ENCODE measurements at places on chromosomes 11 and 22.
A peak's percentile ranks its signal among the peaks of the same experiment; 100 is the strongest.

DNA sequence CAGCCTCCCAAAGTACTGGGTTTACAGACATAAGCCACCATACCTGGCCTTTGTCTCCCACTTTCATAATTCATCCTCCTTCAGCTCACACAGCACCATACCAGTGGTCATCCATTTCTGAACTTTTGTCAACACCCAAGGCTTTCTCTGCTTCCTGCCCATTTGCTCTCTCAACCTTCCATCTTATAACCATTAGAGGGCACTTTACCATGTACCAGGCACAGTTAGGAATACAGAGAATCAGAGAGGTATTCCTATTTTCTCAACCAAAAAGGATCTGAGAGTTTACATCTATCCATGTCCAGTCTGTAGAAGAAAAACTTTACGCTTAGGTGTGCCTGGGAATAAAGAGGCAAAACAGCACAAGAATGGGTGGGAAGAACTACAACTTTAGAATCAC is 397.6 kb downstream of the BUD13 start:
- no peak for DNase-seq

DNA sequence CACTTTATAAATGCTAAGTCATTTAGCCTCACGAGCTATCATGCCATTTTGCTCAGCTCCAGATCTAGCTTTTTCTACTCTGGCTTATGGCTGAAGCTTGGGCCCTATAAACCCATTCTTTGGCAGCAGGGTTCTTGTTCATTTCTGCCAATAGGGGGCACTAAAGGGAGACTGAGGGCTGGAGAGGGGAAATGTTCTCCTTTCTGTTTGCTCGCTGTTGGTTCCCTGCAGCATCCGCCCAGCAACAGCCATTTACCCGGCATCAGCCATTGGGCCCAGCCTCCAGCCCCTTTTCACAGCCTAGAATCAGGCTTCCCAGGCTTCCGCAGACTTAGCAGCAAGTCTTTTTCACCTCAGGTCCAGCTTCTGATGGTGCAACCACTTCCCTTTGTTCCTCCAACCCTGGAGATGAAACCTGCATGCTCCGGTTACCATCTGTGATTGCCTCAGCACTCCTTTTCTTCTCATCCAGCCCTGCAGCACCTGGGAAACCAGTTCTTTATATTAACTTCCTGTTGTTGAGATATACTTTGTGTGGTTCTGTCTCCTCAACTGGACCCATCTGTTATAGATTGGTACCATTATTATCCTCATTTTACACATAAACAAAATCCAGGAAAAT is 4.2 kb upstream of the ME3 start:
- DNase-seq: no peak

- no peak for DNase-seq
Measured at GRCh38 chr11:69721745-69722144, 17.9 kb upstream of the FGF19 start.

GRCh38 chr22:33220476-33221080 is 162.4 kb upstream of the SYN3 start:
- DNase-seq: no peak

DNA sequence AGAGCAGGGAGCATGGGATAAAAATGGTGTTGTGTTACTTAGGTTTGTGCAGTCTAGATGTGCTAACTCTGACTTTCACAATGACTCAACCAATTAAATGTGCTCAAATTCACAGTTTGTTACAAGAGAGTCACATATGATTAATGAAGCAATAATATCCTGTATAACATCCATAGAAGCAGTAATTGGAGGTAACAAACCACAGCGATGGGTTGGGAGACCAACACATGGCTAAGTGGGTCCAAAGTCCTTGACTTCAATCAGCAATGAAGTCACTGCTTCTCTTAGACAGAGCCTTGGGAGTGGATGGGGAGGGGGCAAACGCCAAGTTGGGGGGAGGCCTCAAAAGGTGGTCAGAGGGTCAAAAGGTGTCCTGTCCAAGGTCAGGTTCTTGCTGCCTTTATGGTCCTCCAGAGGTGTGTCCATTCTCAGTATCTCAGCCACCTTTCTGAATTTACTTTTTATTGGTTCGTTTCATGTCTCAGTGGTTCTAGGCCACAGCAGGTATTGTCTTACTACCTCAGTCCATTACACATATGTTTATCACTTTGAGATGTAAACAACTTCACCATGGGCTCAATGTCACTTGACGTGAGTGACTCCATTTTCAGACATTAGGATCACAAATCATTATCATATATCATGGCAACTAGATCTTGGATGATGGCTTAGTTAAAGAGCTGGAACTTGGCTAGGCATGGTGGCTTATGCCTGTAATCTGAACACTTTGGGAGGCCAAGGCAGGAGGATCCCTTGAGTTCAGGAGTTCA is 32.4 kb downstream of the SLN start:
- no peak for DNase-seq

- no peak for DNase-seq
Measured at GRCh38 chr22:43535741-43536140, 123.9 kb downstream of the MPPED1 start.

GRCh38 chr11:93020248-93021046 is 51.0 kb downstream of the MTNR1B start:
- DNase-seq: peak; percentile 54

- no peak for DNase-seq
Measured at GRCh38 chr11:68204402-68204801, 8.7 kb downstream of the KMT5B start.

- DNase-seq: peak; percentile 61
Measured at GRCh38 chr11:73158356-73159051, 16.4 kb upstream of the FCHSD2 start.

- DNase-seq: no peak
Measured at GRCh38 chr11:17412488-17413180, 24.2 kb upstream of the KCNJ11 start.

GRCh38 chr11:29153078-29153477 is 863.8 kb downstream of the KCNA4 start:
- no peak for DNase-seq

- DNase-seq: peak; percentile 58
Measured at GRCh38 chr11:19499026-19499669, 213.5 kb upstream of the NAV2 start.

- DNase-seq: no peak
Measured at GRCh38 chr22:45248832-45249561, 8.3 kb upstream of the KIAA0930 start.

All from HFFc6 (cell line).